ENCODE measurements at places on chromosomes 6 and 20.

DNA sequence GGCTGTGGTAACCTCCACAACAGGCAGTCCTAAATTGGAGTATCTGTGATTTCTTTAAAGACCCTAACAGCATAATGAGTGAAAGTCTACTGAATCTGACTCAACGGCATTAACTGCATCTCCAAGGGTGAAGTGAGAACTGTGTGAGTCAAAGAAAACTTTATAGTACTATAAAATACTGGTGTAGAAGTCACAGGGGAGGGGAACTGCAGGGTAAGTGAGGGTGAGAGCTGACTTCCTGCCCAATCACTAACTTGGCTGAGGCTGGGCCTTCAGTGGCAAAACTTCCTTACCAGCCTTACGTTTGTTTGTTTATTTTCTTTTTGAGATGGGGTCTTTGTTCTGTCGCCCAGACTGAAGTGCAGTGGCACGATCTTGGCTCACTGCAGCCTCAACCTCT, 109.8 kb downstream of the PTPRK start:
- no peak for DNase-seq

DNA sequence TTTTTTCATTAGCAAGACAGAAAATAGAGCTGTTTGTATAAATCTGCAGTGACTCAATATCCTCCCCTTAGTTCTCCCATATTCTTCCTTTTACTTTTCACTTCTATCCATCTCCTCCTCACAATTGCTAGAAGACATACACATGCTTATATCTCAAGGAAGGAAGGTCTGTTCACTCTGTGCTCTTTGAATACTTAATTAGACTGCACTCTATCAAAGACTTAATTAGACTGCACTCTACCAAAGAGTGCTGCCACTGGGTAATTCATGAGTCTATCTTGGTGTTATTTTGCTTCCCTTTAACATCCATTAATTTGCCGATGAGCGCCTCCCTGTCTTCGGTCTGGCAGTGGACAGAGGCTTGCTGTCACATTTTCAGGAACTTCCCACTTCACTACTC, 241.9 kb downstream of the ADGB start:
- DNase-seq: no peak

DNA sequence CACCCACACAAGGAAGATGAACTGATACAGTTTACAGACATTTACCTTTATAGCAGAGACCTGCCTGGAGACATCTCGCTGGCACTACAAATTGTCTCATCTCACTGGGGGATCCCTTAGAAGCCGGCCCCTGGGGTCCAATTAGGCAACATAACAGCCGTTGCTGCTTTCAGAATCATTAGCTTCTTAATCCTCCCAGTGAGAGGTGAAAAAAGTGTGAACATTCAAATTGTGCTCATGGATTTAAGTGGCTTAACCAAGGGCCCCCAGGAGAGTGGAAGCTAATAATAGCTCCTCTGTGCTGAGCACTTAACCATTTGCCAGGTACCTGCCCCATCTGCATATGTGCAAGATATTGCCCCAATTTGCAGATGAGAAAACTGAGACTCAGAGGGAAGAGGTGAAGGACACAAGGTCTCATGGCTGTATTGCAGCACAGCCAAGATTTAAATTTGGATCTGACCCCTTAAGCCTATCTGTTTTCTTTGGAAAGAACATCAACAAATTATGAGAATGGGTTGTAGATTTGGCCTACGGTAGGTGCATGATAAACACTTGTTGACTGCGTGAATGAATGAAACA, 101.0 kb downstream of the EYA2 start:
- DNase-seq: no peak

- DNase-seq: no peak
These were observed 81.8 kb upstream of the INSM1 start for GRCh38 chr20:20286061-20286460.

- DNase-seq: no peak
These were observed 152.5 kb downstream of the IBTK start for GRCh38 chr6:82095091-82095490.

DNA sequence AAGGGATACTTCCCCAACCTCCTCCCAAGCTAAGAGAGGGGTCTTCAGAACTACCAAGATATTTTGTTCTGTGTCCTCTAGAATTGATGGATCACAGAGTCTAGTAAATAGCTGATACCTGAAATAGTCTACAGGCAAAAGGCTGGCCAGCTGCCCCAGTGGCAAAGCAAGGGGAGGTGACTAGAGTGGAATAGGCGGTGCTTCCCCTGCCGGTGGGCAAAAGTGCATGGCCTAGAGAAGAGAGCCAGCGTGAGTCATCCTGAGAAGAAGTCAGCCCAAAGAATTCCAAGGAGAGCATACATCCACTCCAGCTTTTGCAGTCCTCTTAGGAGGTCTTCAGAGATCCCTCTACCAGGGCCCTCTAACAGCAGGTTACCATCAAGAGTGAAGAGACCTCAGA, 14.7 kb downstream of the DPPA5 start:
- no peak for DNase-seq

- DNase-seq: no peak
These were observed 309.8 kb downstream of the PKHD1 start for GRCh38 chr6:51777618-51778017.

GRCh38 chr6:127131275-127131674, 12.8 kb downstream of the RSPO3 start:
- no peak for DNase-seq

DNA sequence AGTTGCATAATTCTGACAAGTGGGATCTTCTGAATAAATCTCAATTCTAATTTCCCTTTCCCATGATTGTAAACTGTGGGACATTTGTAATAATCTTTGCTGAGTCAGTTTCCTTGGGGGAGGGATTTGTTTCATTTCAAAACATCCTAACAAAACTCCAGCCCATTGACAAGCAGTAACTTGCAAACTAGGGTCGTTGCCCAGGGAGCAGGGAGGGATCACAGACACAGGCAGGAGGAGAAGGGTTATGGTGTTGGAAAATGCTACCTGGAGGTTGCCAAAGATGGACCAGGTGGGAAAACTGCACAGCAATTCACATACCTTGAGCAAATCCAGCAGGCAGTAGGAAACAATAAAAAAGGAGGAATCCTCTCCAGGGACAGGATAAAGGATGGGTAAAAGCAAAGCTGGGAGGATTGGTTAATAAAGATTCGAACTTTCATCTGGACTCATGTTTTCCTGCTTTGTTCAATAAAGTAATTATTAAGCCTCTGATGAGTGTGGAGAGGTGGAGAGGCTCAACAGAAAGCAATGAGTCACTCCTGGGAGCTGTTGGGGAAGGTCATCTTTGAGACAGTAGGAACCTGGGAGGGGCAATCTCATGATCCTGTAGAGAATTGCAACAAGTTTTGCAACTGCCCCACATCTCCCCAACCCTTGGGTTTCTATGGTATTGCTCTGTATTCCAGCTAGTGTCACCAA, 87.3 kb upstream of the AKIRIN2 start:
- no peak for DNase-seq

- no peak for DNase-seq
These were observed 185.9 kb downstream of the MAFB start for GRCh38 chr20:40503119-40503518.

- DNase-seq: no peak
These were observed 5.3 kb downstream of the ARHGAP18 start for GRCh38 chr6:129704708-129705107.

GRCh38 chr6:112620812-112621569, 273.9 kb downstream of the RFPL4B start:
- no peak for DNase-seq

DNA sequence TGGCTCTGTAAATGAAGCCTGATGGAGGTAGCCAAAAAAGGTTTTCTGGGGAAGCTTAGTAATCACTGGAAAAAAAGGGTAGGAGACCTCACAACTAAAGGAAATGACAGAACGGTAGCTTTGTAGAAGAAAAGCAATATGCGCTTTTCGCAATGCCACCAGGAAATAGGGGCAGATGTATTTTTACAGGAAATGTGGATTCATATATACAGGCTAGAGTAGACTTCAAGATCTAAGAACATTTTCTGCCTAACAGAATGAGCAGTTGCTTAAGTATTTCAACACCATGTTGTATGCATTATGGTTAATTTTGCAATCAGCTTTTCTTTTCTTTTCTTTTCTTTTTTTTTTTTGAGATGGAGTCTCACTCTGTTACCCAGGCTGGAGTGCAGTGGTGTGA, 219.6 kb downstream of the CD83 start:
- DNase-seq: no peak

DNA sequence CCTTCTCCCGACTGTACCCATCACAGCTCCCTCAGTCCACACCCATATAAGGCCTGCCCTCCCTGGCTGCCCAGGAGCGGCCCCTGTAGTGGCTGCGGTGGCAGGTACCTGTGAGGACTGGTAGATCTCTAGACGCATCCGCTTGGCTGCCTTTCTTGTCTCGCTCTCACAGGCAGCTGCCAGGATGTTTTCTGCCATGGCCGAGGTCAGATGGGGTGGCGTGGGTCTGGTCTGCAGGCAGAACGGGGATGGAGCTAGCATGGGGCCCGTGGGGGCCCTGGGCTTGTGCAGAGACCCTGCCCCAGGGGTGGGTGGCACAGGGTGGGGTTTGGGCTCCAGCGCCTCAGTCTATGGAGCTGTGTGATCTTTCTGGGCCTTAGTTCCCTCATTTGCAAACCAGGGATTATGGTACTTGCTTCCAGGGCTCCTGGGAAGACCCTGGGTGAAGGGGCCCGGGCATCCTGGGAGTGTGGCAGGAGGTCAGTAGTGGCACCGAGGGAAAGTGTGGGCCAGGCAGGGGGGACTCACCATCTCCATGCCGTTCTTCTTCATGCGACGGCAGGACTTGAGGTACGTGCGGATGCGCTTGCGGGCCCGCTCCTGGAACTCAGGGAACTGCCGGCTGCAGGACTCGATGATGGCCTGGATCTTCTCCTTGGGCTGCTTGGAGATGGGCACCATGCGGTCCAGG, 94.8 kb downstream of the ASXL1 start:
- no peak for DNase-seq

GRCh38 chr20:56400001-56400640, 7.7 kb downstream of the CSTF1 start:
- peak; percentile 15 for DNase-seq

DNA sequence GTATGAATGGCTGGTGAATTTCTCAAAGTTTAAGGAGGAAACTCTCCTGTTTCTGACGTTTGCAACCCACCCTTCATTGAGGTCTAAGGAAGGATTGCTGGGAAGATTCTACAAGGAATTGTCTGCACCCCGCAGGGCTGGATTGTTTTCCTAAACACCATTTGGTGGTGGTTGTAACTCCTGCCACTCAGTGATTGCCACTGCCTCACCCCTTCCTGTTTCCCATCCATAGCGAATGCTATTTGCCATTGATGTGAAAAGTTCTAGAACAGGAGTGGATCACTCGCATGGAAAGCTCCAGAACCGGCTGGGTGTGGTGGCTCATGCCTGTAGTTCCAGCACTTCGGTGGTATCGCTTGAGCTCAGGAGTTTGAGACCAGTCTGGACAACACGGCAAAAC, 8.7 kb upstream of the DSP start:
- DNase-seq: no peak

- DNase-seq: no peak
These were observed 120.8 kb downstream of the AGPAT4 start for GRCh38 chr6:161152907-161153662.

GRCh38 chr20:10951904-10952303, 278.1 kb upstream of the JAG1 start:
- DNase-seq: no peak

DNA sequence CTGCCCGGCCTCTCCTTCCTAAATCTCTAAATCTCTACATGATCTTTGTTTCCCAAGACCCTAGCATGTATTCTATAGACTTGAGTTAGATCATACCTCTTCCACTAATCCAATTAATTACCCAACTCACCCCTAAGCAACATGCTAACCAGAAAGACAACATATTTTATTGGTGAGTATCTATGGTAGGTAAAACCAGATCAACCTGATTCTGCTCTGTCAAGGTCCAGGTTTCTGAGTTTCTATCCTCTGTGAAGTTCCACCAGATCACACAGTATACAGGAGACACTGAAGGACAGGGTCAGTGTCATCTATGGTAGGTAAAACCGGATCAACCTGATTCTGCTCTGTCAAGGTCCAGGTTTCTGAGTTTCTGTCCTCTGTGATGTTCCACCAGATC, 363.2 kb upstream of the MARCKS start:
- no peak for DNase-seq
